T-helper 9 cell (primary cell): ENCODE measurements at places on chromosomes 2 and 18.

- DNase-seq, result no peak
Measured at GRCh38 chr2:144358374-144358964, 161.4 kb downstream of the ZEB2 start.

DNA sequence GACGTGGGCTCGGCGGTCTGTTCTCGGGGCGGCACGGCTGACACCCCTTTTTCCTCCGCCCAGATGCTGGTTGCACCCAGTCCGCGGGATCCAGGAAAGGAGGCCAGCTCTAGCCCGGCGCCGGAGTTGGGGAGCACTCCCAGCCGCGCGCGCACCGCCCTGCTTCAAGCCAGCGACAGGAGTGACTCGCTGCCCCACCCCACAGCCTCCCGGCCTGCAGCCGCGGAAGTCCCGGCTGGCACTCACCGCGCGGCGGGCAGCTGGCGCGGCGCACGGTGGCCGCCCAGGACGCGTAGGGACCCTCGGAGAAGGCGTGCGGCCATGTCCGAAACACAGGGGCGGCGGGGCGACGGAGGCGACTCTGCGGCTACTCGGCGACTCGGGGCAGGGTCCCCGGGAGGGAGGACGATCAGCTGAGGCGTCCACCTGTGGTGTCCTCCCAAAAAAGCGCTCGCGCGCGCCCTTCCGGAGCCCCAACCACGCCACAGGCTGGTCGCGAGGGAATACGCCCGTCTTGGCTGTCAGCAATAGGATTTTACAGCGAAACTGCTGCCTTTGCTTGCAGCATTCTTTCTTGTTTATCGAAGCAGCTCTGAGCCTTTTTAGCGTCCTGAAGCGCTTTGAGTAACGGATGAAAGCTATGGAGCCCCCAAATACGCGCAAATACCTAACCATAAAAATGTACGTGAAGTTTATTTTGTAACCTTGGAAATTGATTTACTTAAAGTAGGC, at the start of gene ACADL:
ACADL (minus strand) TSS at position 507 of the 732 bp plus-strand sequence; CDS start at position 323, 184 bp downstream.
- no peak for DNase-seq

DNA sequence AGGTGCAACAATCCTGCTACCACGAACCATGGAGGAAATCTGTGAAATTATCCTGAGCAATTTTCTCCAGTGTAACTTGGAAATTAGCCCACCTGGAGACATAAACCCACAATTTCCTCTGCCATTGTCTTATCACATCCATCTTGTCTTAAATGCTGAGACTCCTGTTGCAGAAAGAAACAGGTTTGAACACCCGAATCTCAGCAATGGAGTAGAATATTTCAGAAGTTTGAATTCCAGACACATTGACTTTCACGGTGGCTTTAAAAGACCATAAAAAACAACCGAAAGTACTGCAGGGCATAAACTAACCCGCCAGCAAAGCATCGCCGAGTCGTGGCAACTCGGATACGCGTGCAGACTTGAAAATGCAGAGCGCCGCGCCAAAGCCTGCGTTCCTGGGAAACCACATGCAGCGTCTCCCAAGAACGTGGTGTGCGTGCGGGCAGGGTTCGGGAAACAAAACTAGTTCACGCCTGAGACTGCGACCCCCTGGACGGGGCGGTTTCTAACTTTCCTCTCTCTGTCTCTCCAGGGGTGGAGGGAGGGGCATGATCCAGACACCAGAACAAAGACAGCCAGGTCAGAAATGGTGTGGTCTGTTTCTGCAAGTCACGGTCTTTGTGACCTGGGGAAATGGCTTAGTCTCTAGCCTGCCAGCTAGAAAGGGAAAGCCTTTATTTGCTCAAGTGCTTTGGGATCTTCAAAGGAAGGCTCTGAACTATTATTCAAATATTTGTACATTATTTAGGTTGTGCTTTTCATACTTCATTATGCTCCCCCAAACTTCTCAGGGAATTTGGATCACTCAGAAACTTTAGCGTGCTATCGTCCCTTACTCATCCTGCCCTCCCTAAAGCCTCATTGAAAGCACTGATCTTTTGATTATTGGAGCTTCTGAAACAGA, 26.9 kb upstream of the KCTD1 start:
- no peak for DNase-seq

DNA sequence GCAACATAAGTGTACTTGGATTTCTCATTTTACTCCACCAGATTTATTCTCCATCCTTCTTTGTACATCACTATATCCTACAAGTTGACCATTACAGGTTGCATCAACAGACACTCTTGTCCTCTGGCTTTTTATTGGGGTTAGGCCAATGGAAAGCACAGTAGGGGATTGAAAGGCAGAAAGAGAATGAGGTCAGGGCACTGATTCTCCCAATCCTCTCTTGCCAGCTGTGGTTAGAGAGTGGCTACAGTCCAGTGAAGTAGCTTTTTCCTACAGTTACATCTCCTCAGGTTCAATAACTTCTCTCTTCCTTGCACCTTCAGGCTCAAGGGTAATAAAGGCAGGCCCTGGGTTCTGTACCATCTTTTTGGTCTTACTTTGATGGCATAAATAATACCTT, 20.2 kb upstream of the COL5A2 start:
- no peak for DNase-seq

DNA sequence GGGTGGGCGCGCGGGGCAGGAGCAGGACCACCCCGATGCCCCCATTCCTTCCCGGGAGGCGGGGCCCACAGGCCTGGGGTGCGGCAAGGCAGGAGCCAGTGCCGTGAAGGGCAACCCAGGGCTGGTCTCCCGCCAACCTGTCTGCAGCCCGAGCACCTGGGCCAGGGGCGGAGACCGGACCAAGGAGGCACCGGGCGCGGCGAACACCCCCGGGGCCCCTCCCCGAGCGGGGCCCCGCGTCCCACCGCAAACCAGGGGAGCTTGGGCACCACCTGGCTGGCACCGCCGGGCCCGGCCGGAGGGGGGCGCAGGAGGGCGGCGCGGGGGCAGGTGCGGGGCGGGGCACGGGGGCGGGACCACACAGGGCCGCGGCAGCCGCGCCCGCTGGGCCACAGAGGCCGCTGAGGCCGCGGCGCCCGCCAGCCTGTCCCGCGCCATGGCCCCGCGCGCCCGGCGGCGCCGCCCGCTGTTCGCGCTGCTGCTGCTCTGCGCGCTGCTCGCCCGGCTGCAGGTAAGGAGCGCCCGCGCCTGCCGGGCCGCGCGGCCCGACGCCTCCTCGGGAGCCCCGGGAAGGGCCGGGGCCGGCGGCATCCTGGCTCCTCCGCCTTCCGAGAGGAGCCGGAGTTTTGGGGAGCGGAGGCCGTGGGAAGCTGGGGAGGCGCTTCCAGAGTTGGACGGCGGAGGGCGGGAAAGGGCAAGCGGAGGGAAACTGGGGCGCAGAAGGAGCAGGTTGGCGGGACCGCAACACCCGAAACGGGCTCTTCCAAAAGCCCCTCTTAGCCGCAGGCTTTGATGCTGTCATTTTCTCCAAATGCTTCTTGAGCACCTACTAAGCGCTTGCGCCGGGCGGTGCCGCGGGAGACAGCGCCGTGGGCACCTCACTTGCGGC, at the start of gene TNFRSF11A:
TNFRSF11A (plus strand) TSS at position 394 of the 889 bp plus-strand sequence; CDS start at position 437, 43 bp downstream.
- peak; percentile 55 for DNase-seq

DNA sequence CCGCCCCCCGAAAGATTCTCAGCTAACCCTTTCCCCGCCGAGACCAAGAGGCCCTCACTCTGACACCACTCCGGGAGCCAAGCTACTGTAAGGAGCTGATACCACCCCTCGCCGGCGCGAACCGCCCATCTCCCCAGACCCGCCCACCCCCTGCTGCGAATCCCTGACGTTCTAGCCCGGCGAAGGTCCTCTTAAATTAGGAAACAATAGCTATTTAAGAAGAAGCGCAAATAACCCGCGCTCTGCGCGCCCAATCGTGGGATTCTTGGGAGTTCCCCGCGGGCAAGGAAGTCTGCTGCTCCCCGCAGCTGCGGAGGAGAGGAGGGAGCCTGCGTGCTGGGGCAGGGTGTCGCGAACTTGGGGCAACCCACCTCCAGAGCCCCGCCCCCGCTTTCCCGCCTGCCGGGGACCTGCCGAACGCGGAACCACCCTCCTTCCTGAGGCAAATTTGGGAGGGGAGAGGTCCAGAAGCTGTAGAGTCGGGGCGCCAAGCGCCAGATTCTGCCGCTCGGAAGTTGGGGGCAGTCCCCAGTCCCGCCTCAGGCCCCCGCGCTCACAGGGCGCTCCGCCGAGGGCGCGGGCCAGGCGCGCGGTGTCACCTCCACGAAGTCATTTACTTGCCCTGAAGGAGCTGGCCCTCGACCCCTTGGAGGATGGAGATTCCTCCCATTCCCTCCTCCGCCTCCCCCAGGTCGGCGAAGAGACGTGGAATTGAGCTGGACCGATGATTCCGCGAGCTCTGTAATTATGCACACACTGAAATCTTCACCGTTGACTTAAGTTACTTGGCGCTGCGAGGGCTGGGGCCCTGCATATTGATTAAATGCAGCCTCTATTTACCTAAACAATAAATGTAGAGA, 8.4 kb upstream of the SP9 start:
- DNase-seq, result no peak

DNA sequence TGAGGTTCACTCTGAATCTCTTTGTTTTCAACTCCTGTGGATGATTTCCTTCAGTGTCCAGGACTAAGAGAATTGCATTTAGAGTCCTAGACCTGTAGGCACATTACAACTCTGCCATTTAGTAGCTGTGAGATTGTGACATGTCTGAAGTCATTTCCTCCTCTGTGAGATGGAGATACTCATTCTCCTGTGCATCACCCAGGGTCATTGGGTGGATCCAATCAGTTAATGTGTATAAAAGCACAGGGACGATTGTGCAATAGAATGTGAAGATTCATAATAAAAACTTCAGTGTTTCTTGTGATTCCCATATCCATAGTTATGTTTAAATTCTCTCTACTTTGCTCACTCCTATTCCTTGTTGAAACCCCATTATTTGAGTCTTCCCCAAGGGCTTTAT, 113.6 kb downstream of the DIS3L2 start:
- no peak for DNase-seq

- no peak for DNase-seq
Measured at GRCh38 chr2:204453730-204454167, 91.5 kb upstream of the PARD3B start.

- DNase-seq, result no peak
Measured at GRCh38 chr2:67783026-67783425, 279.8 kb downstream of the C1D start.

DNA sequence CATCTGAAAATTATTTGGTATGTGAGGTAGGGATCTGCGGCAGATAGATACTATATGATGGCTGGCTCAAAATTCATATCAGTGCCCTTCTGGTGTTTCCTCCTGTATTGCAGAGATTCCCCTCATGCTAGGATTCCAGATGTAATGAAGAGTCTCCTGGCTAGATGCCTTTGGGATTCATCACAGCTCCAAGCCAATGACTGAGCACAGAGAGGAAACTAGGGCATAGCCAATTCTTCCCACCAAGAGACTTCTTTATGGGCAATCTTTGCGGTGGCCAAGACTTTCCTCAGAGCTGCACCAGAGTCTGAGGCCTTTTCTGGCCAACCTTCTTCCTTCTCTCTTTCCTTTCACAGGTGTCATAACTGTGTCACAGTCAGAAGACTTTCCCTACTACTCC, 25.5 kb upstream of the CIB4 start:
- DNase-seq, result no peak

GRCh38 chr2:102986826-102987490, 225.1 kb downstream of the TMEM182 start:
- DNase-seq, result no peak

DNA sequence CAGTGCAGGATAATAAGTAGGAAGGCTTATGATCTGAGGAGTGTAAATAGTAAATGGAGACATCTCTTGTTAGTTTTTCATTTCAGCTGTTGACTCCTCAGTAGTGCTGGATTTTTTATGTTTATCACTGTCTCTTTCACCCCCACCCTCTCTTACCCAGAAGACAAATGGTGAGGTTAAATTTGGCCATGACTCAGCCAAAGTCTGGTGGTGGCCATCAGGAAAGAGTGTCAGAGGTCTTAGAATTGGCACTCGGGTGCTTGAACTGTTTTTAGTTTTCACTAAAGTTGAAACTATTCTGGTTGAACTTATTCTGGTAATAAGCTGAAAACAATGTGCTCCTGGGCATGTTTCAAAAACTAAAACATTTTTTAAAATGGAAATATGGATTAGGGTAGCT, 123.3 kb downstream of the FHOD3 start:
- no peak for DNase-seq

DNA sequence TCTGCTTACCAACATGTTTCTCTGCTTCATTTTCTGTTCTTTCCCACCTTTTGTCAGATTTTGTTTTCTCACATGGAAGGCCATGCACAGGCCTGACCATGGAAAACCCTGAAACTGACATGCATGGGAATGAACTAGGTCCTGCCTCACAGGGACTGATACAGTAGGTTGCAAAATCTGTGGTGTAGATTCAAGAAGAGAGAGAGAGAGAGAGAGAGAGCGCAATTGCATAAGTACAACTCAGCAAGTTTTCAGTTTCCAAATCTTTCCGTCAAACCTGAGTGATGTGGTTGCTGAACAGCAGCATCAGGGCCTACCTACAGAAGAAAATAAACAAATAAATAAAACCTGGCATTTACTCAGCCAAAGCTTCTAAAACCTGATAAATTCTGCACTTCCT, 87.5 kb upstream of the RNF152 start:
- DNase-seq, result no peak

DNA sequence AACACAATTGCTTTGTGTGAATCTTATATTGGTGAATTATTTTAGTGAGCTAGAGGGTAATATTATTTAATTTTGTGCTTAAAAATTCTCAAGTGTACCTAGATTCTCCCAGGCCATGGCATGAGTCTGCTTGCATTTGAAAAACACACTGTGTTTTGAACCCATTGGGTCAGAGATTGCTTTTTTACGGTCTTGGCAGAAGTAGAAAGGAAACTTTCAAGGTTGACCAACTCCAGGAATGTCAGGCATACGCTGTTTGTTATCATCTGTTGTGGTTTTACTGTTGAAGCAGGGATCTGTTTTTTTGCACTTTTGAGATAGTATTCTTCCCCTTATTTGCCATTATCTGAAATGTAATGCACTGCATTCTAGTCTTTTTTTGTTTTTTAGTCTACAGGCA, 377.4 kb downstream of the RPRM start:
- no peak for DNase-seq

DNA sequence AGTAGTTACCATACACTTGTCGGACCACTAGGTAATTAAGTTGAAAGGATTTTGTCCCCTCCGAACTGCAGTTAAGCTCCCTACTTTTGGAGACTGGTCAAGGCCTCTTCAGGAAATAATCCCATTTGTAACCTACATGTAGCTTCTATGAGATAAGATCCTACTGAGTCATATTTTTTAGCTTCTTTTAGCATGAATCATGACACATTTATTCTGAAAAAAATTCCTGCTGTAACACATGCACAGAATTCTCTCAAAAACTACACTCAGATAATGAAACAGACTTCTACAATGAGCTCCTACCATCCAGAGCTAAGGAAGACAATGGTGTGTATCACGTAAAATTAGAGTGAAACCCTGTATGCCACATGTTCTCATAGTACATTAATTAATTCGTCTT, 100.7 kb upstream of the CCDC195 start:
- DNase-seq, result no peak

GRCh38 chr2:30234180-30234971, 3.0 kb downstream of the LBH start:
- no peak for DNase-seq

- DNase-seq, result no peak
Measured at GRCh38 chr2:19141234-19142004, 217.0 kb downstream of the OSR1 start.
